ENCODE measurements at places on chromosomes 2 and 18.

- DNase-seq = no peak
Measured at GRCh38 chr18:76447258-76447890, 47.7 kb downstream of the ZNF516 start.

GRCh38 chr2:60234274-60234986 lies 319.0 kb downstream of the BCL11A start:
- DNase-seq = no peak

DNA sequence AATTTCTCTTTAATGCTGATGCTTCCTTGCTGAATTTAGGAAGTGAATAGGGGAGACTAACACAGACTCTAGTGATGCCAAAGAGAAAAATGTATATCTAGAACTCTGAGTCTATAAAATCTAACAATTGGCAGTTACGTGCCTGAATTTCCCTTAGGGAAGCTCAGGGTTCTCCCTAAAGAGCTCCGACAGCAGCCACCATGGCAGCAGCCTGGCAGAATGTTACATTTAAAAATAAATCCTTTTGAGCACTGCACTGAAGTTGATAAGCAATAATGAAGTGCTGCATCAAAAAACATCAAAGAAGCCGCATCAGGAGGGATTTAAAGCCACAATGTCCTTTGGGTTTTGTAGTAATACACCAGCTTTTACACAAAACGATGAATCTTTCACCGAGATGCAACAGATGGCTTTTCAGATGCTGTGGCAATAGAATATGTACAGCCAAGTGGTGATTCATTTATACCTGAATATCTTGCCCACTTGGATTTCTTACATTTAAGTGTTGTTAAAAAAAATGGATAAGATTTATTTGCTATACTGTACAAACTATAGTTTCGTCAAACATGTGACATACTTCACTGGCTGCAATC lies 291.2 kb upstream of the SESTD1 start:
- DNase-seq = no peak

GRCh38 chr2:31923662-31924061 lies 87.1 kb downstream of the MEMO1 start:
- DNase-seq = no peak

- DNase-seq = no peak
Measured at GRCh38 chr2:239078128-239078924, 230.4 kb downstream of the TWIST2 start.

- DNase-seq = no peak
Measured at GRCh38 chr2:206462240-206462854, 19.0 kb downstream of the ADAM23 start.

DNA sequence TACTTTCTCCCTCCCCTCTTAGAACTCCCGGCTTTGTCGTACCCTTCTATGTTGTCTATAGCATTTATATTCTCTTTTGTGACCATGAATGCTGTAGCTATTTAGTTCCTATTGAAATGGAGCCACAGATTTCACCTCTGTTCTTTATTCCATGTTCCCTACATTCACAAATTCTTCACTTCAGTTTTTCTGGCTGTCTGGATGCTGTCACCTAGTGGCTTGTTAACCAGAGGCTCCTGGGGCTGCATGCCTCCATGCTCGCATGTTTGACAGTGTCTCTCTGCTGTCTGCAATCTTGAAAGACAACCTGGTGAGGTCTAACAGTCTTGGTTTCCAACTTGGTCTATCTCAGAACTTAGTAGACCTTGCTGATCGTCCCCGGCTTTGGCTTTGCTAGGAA lies 48.2 kb downstream of the CFAP221 start:
- DNase-seq = no peak

DNA sequence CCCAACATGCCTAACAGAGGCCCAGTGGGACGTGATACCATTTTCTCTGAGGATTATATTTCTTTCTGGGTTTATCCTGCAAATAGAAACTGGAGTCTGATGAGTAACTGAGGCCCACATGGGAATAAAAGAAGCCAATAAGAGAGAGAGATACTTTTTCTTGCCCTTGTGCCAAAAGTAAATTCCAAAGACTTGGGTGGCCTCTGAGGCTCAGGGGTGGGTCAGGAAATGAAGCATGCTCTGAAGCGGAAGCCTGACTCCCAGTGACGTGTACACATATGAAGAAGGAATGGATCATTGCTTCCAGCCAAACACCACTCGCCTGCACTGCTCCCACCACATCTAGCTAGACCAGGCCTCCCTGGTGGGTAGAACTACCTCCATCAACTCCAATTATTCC lies 273.6 kb upstream of the NCKAP5 start:
- DNase-seq = no peak

DNA sequence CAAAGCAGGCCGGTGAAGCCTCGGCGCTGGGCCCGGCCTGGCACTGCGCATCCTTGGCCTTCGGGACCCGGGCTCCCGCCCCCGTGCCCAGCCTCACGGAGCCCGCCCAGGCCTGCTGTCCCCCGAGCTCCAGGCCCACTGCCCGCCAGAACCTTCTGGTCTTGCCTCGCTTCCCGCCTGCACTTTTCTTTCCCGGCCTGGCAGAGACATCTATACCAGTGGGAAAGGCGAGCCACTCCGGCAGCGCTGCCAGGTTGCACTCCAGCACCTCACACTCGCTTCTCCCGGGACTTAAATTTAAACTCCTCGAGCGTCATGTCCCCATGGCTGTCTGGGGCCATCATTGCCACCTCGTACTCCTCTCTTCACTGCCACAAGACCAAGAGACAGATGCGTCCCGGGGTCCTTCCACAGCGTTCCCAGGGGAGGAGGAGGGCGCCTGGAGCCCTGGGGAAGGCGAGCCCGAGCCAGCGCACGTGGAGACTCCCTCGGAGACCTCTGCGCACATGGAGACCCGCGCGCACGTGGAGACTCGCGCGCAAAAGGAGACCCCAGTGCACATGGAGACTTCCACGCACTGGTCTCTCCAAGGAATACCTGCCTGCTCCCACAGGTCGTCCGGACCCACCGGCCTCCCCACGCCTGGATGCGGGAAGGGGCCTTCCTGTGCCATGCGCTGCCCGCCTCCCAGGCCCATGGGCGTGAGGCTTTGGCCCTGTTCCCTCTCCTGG lies 253.1 kb upstream of the SALL3 start:
- DNase-seq = no peak

DNA sequence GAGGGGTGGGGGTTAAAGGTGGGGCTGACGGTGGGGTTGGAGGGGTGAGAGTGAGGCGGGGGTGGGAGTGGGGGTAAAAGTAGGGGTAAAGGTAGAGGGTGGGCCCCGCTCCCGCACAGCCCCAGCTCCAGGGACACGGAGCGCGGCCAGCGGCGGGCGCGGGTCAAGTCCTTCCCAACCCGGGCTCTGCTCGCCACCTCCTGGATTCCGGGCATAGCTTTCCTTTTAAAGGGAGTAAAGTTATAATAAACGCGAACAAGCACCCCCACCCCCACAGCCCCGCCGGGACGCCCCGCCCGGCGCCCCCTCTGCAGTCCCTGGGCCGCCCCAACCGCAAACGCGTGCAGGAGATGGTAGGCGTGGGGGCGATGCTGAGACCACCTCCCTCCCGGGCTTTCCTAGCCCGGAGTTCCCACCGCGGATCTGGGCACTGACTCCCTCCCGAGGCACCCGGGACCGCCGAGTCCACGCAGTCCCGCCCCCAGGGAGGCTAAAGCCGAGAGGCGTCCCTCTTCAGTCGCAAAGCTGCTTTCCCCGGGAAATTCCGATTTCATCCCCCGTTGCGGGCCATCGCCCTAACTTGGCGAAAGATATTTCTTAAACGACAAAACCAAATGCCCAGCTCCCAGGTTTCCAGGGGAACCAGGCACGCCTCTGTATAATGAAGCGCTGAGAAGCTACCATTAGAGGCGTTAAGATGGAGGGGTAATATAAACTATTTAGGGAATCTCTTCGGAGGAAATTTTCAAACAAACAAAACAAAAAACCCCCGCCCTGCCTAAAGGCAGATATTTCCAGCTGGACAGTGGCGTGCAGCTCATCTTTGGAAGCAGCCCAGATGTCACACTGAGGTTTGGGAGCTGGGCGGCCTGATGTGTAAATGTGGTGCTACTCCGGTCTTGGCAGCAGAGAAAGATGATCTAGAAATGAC lies at the start of gene LIMS2:
Gene LIMS2 (minus strand): TSS at position 200 of the 931 bp plus-strand sequence. CDS start 506 bp downstream, outside the sequence.
- DNase-seq = no peak

DNA sequence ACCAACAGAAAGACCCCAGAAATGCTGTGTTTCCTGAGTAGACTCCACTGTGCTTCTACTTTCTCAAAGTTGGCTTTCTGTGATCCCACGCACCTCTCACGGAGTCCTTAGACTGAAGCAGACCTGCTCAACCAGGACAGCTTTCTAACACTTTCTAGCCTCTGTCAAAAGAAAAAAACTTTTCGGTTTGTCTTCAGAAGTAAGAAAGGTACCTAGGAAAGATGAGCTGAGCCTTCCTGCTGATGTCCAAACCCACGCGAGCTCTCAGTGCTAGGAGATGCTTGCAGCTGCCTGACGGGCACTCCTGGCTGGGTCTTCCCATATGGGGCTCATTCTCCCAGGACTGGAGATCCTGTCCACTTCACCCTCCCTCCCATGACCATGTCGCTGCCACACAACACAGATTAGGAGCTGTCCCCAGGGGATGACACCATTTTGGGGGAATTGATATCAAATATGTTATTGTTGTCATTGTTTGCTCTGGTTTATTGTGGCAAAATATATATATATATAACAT lies 49.2 kb upstream of the DAPL1 start:
- DNase-seq = no peak

- DNase-seq = no peak
Measured at GRCh38 chr2:66387016-66387753, 47.7 kb upstream of the MEIS1 start.

GRCh38 chr18:57698571-57699276 lies 77.1 kb upstream of the NARS1 start:
- DNase-seq = no peak

DNA sequence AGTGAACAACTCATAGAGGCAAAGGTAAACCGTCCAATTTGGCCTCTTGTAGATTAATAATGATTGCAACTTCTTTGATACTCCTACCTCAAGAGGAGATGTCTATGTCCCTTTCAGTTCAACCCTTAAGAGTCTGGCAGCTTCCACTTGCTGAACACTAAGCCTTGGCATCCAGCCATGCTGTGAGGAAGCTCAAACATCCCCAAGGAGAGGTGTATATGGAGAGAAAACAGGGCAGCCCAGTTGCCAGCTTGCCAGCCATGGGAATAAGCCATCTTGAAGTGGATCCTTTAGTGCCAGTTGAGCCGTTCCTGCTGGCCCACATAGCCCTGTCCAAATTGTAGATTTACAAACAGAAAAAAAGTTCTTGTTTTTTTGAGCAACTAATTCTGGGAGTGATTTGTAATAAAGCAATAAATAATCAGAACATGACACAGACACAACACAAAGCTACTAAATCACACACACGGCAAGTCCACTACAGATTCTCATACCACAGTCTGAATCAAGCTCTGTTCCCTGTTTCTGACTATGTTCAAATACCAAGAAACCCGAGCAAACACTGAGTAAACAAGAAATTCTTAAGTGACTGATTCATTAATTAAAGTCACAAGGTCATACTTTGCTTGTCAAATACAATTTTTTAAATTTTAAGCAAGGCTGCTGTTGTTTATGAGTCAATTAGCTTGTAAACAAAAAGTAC lies 96.1 kb downstream of the PID1 start:
- DNase-seq = no peak

DNA sequence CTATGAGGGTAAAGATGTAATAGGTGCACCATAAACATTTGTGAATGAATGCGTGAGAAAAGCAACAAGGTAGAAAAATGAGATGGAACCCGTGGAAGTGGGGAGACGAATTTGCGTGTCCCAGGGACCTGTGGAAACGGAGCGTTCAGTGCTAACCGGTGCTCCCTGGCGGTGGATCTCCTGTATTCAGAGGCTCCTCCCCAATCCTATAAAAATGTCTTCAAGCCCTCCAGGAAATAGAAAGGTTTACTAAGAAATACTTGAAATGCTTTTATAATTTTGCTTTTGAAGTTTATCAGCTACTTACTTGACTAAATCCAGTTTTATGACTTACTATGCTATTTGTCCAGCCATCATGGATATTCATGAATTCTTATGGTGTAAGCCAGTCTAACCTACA lies 62.8 kb upstream of the RBM44 start:
- no peak for DNase-seq

GRCh38 chr2:183250061-183250460 lies 125.8 kb downstream of the NUP35 start:
- DNase-seq = no peak

GRCh38 chr2:202161151-202161835 lies 77.1 kb downstream of the SUMO1 start:
- no peak for DNase-seq

GRCh38 chr2:58638256-58638805 lies 397.2 kb upstream of the FANCL start:
- DNase-seq = no peak

DNA sequence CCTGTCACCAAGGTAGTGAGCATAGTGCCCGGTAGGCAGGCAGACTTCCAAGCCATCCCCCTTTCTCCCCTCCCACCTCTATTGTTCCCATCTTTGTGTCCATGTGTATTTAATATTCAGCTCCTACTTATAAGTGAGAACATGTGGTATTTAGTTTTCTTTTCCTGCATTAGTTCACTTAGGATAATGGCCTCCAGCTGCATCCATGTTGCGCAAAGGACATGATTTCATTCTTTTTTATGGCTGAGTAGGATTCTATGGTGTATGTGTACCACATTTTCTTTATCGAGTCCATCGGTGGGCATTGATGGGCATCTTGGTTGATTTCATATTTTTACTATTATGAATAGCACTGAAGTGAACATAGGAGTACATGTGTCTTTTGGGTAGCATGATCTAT lies 35.3 kb downstream of the MMADHC start:
- no peak for DNase-seq

- no peak for DNase-seq
Measured at GRCh38 chr2:200748779-200749178, 62.9 kb upstream of the BZW1 start.

GRCh38 chr2:229780856-229781773 lies 66.8 kb upstream of the DNER start:
- DNase-seq = no peak

GRCh38 chr18:68665628-68666027 lies 49.3 kb downstream of the TMX3 start:
- no peak for DNase-seq

DNA sequence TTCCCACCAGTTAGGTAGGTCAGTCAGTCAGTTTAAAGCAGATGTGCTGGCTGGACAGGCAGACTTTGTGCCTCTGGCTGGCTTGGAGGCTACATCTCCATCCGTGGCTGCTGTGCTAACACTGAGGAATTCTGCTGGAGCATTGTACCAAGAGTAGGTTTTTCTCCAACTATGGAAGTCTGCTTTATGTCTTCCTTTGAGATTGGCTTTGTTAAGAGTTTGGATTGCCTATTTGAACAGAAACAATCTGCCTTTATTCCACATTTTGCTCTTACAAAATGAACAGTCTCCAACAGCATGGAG lies 46.7 kb downstream of the WDR75 start:
- DNase-seq = no peak

Measured in DMS153 (cell line).